Cortex of kidney (tissue), 1 donor: ENCODE measurements at places on chromosomes 5 and 9.

DNA sequence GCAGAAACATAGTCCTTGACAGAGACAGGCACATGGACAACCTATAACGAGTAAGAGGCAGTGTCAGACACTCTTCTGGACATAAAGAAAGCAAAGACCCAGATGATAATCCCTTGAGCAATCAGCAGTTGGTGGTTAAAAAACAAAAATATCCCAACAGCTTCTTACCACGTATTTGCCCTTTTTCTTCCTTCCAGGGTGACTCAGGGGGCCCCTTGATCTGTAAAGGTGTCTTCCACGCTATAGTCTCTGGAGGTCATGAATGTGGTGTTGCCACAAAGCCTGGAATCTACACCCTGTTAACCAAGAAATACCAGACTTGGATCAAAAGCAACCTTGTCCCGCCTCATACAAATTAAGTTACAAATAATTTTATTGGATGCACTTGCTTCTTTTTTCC, 9.5 kb downstream of the GZMK start:
- DNase-seq: no peak

DNA sequence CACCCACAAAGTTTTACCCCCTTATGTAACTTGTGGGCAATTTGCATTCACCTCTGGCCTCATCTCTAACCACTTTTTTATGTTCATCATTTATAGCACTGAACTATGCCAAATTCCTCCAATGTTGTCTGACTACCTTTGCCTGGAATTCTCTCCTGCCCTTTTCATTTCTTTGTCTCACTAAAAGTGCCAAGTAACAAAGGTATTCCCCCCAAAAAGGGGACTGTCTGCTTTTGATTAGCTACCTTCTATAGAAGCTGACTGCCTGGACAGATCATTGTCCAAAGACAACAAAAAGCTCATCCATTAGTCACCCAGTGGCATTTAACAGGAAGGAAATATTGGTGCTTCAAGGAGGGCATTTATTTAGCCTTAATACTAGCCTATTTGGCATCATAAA, 189.9 kb upstream of the VCAN start:
- DNase-seq: no peak

DNA sequence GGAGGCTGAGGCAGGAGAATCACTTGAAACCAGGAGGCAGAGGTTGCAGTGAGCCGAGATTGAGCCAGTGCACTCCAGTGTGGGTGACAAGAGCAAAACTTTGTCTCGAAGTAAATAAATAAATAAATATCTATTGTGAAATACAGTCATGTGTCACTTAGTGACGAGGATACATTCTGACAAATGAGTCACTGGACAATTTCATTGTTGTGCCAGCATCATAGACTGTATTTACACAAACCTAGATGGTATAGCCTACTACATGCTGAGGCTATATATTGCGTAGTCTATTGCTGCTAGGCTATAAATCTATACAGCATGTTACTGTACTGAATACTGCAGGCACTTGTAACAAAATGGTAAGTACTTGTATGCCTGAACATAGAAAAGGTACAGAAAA, 61.1 kb upstream of the CCL21 start:
- no peak for DNase-seq

GRCh38 chr5:73384861-73385260, 63.7 kb downstream of the FOXD1 start:
- no peak for DNase-seq

GRCh38 chr9:13140843-13141592, 138.5 kb downstream of the MPDZ start:
- no peak for DNase-seq

DNA sequence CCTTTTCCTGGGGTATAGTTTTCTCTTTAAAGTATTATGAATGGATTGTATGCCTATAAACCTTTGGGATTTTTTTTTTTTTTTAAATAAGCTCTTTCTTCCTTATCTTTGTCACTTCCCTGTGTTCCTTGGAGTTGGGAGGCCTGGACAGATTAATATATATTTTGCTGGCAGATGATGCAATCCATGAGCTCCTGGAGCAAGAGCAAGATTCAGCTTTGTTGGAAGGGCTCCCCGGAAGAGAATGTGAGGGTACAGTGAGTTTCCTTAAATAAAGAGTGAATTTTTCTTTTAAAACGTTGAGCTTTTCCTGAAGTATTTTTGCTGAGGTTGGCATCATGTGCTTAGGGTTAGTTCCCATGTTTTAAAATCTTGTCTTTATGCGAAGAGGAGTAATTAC, 98.7 kb upstream of the SLC28A3 start:
- DNase-seq: no peak

GRCh38 chr9:116661037-116661954, 25.8 kb upstream of the TRIM32 start:
- no peak for DNase-seq

DNA sequence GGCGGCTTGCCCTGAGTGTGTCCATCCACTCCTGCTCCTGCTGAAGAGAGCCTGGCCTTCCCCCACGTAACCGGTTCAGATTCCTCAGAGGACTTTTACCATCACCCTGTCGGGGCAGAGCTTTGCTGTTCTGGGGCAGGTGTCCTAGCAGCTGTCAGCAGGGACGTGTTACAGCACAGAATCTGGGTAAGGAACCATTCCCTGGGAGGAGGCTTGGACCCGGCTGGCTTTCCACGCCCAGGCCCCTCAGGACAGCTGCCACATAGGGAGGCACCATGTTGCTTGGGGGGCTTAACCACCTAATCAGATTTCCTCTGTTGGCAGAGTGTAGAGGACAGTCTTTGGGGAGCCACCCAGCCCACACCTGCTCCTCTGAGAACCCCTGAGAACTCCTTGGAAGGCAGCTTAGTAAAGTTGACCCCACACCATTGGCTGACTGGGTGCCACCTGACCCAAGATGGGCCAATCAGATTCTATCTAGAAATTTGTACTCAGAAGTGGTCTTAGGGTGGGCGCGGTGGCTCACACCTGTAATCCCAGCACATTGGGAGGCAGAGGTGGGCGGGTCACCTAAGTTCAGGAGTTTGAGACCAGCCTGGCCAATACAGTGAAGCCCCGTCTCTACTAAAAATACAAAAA, 23.3 kb upstream of the EEIG1 start:
- DNase-seq: no peak

DNA sequence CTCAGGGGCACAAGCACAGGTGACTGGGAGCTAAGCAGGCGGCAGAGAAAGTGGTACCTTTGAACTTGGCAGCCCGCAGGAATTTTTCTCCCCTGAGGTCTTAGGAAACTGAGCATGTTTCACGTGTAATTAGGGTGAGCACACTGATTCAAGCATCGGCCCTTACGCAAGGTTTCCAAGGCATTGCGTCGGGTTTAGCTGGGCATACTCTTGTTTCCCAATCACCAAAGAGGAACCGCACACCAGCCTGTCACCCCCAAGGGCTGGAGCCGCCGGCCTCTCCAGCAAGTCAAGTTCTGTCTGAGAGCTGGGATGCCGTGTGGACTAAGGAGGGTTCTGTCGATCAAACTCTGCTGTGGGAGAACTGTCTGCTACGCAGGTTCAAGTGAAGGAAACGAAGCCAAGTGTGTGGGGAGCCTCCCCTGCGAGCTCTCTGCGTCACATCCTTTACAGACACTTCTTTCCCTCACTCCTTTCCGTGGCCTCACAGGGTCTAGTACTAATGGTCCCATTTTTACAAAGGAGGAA, 53.0 kb downstream of the ERGIC1 start:
- DNase-seq: no peak

- DNase-seq: no peak
These were observed 111.8 kb downstream of the WDR70 start for GRCh38 chr5:37490931-37491330.
